ENCODE measurements at places on chromosomes 11 and 22.

GRCh38 chr11:114921697-114922096, 243.4 kb downstream of the NXPE2 start:
- no peak for DNase-seq

DNA sequence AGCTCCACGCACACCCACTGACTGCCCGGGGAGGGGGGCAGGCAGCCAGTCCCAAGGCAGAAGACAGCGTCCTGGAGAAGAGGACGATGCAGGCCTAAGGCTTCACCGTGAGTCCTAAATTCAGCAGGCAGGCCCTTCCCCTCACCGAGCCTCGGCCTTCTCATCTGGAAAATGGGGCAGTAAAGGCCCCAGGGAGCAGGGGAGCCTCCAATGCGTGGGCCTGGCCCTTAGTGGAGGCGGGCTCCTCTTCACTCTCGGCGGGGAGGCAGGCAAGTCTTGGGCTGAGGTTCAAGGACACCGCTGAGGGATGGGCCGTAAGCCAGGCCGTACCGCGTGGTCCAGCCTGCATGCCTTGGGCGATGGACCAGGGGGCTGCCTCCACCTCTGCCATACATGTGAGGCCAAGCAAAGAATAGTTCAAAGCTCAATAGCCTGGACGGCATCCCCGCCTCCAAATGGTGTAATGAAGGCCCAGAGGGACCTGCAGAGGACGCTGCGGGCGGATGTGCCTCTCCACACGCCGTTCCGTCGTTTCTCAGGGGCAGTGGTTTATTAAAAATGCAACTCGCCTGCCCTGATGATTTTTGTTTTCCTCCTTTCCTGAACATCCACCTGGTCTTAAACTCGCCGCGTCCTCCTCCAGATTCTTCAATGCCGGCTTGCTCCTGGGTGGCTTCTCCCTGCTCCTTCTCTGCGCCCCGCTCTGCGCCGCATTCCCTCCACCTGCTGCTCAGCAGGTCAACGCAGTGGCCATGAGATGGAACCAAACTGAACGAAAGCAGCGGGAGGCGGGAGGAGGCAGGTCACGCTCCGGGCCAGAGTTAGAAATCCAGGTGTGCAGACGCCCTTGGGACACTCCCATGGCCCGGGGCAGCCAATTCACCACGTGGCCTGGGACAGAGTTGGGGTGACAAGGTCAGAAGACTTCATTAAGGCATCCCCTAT, 627.8 kb downstream of the TBC1D22A start:
- DNase-seq: no peak

- DNase-seq: no peak
Measured at GRCh38 chr11:99968336-99968735, 718.8 kb upstream of the ARHGAP42 start.

- DNase-seq: no peak
Measured at GRCh38 chr11:126111458-126112116, 48.9 kb upstream of the CDON start.

DNA sequence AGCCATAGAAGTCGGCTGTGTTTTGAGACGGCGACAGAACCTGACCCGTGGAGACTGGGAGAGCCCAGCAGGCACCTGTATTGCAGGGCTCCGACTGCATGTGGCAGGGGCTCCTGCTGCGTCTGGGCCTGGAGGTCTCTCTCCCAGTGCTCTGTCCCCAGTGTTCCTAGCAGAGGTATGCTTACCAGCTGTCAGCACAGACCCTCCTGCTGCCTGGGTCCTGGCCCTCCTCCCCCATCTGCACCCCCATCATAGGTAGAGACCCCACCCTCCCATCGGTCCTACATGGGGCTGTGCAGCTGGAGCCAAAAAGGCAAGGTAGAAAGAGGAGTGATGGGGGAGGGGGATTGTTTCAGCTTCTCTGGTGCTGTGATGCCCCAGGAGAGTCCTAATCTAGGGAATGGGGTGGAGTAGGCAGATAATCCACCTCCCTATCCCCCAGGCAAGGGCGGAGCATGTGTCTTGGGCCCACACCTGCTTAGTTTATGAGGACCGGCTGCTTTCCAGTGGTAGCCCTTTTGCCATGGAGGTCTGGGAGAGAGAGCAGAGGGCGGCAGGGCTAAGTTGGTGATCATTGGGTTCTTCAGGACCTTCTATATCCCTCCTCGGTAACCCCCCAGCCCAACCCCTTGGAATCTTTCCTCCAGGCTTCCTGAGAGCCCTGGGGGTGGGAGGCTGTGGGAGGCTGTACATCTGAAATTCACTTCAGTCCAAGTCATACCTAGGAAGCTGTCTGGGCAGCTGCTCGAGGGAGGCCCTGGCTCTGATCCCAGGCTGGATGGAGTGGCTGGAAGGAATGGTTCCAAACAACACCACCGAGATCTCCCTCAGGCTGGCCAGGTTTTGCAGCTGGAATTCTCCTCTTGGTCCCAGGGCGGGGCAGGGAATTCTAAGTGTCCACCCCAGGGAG, 5.3 kb downstream of the SLC7A4 start:
- DNase-seq: no peak

- no peak for DNase-seq
Measured at GRCh38 chr11:83609191-83609590, 323.0 kb upstream of the CCDC90B start.

DNA sequence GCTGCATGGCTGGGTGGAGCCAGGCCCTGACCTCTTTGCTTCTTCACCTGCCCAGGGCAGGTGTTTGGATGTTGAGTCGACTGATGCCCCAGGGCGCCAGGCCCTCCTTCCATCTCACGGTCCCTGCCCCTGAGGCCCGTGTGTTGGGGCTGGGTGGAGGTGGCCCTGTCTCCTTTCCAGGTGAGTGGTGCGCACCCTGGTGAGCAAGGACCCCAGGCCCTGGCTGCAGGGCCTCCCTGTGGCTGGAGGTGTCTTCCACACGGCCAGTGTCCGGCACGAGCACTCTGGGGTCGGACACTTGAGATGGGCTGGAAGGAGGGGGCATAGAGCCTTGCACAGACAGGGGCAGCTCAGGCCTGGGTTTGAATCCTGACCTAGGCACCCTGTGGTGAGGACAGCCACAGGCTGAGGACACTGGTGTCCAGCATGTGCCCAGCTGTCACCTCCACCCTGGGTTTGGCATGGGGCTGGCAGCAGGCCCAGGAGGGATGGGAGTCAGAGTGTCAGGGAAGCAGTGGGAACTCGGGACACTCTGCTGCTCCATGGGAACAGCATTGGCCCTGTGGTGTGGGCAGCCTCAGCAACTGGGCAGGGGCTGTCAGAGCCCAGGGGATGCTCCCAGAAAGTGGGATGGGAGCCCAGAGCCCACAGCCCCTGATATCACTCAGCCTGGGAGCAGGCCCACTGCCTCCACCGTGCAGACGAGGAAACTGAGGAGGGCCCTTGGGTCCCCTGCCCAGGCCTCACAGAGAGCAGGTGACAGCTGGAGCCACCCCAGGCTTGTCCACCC, 37.1 kb upstream of the CCDC188 start:
- DNase-seq: no peak

DNA sequence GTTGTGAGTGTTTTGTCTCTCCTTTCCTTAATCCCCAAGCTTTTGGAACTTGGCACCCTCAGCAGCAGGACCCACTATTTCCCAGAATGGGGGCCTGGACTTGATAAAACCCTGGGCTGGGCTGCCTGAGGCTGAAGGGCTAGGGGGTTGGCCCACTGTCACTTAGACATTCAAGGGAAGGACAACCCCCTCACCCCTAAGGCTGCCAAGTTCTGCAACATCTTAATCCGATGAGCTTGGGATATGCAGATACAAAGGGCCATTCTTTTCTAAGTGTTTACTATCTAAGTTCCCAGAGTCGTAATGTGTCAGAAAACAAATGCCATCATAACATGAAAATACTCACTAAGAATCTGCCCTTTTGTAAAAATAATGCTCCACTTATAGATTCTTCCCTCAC, 42.9 kb downstream of the IRAG1 start:
- no peak for DNase-seq

GRCh38 chr11:46658259-46658658, 40.9 kb downstream of the ATG13 start:
- no peak for DNase-seq

DNA sequence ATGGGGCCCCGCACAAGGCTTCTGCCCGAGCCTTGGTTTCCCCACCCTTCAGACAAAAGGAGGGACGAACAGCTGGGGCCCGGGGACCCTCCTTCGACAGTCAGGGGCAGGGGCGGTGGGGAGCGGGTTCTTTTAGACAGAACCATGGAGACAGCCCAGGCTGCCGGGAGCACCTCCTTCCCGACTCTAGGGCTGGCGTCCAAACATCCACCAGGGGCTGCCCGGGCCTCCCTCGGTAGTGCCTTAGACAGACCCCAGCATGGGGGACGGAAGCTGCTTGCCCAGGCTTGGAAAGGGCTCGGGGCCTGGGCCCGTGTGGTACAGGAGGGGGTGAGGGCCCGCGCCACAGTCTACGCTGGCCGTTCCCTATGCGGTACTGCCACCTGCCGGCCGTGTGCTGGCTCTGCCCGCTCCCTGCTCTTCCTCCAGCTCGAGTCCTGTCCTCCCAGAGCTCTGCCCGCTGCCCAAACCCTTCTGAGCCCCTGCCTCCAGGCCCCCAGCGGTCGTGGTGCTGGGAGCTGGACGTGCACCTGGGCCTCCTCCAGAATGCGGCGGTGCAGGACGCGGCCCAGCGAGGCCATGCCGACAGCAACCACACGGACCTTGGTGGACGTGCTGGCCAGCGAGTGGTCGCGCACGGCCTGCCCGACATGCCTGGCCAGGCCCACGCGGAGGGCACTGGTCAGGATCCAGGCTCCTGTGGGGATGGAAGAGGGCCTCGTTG, 20.1 kb downstream of the TSSC4 start:
- peak; percentile 78 for DNase-seq

DNA sequence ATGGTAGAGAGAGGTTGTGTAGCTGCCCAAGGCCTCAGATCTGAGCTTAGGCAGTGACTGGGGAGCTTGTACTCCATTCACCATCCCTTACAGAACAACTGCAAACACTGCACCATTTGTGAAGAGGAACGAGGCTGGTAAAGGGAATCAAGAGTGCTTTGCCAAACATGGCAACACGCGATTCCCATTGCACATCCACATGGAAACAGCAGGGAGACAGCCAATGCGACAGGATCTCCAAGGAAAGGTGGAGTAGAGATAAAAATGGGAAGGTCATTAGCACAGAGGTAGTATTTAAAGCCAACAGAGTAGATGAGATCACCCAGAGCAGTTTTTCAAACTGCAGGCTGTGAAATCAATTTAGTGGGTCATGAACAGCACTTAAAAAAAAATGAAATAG, 42.0 kb downstream of the TCF20 start:
- no peak for DNase-seq

DNA sequence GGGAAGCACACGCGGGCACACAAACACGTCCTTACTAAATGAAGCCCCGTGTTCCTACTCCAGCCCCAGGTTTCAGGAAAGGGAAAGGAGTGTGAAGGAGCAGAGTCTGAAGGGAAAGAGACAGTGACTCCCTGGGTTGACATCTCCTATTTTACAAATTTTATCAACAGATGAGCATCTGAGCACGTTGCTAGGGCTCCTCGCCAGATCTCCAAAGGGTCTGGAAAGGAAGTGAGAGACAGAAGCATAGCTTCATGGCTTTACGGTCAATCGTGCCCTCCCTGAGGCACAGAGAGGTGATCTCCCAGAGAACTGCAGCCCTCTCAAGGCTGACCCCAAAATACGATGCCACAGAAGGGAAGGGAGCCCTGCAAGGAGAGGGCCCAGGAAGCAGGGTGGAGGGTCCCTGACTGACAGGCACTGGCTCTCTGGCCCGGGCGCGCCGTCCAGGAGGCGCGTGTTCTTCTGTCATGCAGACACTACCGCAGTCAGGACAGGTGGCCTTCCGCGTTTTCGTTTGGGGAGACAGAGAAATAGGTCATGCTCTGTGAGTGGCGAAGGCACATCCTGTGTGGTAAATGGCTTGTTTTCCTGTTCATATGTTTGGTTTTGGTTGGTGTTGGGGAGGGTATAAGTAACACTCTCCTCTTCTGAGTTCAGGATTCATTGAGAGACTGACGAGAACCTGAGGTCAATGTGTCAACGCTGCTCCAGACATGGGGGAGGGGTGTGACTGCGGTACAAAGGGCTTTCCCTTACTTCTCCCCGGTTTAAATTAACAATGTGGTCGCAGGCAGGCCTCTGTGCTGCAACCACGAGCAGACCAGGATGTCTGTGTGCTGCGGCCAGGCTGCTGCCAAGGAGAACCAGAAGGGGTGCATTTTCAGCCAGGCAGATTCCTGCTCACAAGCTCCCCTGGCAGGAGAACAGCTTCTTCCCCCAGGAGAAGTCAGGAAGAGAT, 813.3 kb downstream of the OPCML start:
- no peak for DNase-seq

DNA sequence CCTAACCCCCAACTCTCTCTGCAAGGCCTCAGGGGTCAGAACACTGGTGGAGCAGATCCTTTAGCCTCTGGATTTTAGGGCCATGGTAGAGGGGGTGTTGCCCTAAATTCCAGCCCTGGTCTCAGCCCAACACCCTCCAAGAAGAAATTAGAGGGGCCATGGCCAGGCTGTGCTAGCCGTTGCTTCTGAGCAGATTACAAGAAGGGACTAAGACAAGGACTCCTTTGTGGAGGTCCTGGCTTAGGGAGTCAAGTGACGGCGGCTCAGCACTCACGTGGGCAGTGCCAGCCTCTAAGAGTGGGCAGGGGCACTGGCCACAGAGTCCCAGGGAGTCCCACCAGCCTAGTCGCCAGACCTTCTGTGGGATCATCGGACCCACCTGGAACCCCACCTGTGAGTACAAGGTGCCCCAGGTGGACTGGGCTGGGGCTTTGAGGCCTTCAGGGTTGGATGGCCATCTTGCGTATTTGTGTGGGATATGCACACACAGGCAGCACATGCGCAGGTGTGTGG, at the start of gene BEST1:
BEST1 (plus strand) TSS at position 317 of the 513 bp plus-strand sequence. CDS start 1,456 bp downstream, outside the sequence.
- no peak for DNase-seq

GRCh38 chr22:17138513-17138912, 17.4 kb upstream of the TMEM121B start:
- no peak for DNase-seq

GRCh38 chr22:24053481-24054226, 42.5 kb downstream of the CABIN1 start:
- DNase-seq: peak; percentile 80

GRCh38 chr22:19047993-19048392, 74.2 kb downstream of the DGCR2 start:
- no peak for DNase-seq

DNA sequence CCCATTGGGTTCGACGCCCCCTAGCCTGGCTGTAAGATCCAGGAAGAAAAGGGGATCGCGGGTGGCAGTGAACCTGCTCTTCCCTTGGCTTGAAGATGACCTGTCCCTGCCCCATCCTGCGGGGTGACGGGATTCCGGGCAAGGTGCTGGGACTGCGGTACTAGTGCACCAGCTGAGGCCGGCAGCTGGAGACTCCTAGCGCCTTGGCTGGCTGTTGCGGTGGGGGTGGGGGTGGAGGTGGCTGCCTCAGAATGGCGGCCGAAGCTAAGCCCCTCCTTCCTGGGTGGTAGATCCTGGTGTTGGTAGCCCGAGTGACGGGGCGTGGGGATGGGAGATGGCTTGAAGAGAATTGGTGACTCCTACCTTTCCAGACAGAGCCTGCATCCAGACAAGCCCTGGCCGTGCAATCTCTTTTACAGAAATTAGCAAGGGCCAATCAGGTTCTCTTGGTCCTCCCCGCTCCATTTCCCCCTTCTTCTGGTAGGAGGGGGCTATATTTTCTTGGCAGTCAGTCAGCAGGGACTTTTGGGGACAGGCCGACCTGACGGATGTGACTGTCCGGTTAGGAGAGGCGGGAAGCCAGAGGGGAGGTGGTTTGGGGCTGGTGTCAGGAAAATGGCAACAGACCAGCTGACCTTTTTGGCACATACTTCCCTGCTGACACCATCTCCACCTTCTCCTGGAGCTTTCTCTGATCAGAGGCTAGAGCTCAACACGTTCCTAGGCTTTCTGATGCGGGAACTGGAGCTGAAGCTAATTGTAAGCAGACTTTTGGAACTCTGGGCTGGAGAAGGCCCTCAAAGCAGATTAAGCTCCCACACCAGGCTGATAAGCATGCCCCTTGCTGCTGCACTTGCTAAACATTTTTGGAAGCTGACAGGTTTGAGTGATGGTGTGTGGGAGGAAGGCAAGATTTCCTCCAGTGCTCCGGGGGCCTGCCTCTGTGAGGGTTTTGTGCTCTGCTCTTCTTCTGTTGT, 2.0 kb downstream of the NAV2 start:
- no peak for DNase-seq
